HCEC 1CT (cell line): ENCODE measurements at places on chromosomes 3 and 15.

DNA sequence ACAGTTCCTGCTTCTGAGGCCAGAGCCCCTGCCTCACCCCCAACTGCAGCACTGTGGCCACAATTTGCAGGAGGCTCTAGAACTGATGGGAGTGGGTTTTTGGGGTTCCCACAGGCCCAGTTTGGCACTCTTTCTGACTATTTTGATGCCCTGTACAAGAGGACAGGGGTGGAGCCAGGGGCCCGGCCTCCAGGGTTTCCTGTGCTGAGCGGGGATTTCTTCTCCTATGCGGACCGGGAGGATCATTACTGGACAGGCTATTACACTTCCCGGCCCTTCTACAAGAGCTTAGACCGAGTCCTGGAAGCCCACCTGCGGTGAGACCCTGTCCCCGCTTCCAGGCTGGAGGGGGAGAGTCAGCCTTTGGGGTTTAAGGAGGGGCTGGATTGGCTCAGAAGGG lies 6.9 kb downstream of the MAN2A2 start:
- no peak for DNase-seq

DNA sequence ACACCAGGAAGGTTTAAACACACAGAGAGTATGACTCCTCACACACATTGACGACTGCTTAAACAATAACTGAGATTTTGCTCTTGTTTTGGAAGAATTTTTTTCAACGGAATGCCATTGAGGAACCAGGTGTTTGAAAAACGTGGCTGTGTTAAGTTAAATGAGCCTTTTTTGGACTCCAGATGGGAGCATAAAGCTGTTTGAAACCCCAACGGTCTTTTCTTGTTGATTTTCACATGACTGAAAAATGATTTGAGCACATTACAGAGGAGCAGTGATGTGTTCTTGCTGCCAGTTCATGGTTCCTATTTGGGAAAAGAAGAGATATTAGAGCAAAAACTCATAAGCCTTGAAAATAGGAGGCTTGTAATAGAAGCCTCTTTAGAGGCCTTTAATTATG lies 97.8 kb upstream of the SELENOK start:
- no peak for DNase-seq

DNA sequence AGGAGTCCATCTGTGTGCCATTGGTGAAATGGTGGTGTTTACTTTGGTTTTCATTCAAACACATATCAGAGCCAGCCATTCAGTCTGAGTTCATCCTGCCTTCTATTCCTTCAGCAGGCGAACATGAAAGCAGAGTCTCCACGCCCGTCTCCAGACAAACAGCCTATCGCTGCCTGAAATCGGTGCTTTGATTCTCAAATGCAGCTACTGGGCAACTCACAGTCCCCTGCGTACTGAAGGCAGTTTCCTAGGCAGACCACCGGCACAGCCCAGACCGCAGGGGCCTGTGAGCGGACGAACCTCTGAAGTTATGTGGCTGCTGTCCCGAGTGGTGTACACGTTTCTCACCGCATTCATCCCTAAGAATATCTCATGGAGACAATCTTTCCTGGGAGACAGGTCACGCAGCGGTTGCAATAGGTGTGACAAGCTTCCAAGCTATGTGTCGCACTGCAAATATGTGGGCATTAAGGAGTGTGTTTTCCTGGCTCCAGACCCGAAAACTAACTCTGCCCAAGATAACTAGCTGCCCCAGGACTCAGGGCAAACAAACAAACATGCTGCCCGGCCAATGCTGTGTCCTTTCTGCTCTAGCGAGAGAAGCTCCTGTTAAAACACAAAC lies 16.9 kb upstream of the RYR3 start:
- no peak for DNase-seq

DNA sequence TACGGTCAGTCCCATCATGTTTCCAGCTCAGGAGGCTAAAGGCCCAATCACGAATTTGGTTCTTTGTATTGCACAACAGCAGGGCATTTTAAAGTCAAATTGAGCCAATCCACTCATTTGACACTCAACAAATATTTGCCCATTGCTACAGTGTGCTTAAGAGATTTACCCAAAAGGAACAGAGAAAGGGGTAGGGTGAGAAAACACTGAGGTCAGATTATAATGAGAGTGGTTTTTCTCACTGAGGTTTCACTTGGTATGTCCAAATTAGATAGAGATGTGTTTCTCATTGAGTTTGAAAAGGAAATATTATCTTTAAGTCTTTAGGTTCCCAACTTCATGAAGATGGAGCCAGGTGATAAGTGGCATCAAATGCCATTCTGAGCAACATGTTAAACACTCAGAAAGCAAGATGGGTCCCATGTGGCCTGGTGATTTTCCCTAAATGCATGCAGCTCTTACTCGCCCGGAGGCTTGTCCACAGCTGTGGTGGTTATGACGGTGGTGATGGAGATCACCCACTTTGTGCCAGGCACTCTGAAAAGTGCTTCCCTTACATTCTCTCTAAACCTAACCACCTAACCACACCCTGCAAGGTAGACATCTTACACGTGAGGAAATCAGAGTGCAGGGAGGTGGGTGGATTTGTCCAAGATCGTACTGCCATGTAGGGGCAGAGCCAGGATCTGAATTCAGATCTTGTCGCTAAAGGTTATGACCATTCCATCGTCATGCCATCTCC lies 31.2 kb upstream of the USP3 start:
- no peak for DNase-seq
